ENCODE measurements at places on chromosomes 5 and 9.

DNA sequence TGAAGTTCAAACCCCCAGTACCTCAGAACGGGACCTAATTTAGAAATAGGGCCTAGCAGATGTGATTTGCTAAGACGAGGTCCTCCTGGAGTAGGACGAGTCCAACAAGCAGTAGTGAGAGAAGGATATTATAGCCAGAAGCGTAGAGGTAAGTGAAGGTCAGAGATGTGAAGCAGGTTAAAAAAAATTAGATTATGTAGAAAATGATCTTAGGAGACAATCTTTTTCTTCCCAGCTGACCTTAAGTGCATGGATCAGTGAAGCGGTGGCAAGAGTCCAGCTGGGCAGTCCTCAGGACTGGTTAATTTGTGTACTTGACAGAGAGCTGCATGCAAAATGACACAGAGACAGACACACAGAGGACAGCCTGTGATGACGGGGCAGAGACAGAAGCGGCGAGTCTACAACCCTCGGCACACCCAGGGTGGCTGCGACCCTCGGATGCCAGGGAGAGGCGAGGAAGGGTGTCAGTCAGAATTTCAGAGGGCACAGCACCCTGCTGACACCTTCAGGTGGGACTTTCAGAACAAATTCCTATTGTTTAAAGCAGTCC, 131.4 kb upstream of the IRX4 start:
- DNase-seq: no peak

GRCh38 chr5:74762599-74762998, 4.3 kb downstream of the GFM2 start:
- DNase-seq: no peak

DNA sequence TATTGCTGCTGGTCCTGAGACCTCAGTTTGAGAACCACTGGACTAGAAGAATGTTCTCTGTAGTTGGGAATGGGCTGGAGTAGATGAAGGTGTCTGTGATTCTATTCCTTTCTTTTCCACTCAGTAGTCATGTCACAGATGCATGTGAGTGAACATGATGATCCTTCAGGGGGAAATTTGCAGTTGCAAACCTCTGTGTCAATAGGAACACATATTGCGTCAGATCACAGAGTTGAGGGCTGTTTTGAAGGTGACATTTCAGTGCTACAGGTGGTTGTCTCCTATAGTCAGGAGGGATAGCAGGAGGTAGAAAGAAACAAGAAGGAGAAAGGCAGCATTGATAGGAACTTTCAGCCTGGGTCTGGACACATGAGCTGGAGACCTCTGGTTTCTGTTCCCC, 239.3 kb downstream of the ARHGEF28 start:
- no peak for DNase-seq

DNA sequence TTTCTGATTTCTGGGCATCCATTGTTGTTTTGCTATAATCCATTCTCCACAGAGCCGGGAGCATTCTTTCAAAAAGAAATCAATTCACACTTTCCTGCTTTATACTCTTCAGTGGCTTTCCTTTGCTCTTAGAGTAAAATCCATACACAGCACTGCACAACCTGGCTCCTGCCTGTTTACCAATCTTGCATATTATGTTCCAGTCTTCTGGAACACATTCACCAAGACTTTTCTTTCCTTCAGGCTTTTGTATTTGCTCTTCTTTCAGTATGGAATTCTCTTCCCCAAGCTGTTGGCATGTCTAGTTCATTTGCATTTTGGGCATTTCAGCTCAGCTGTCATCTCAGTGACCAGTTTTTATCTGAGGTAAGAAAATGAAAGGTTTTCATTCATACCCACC, 6.3 kb downstream of the RFESD start:
- no peak for DNase-seq

DNA sequence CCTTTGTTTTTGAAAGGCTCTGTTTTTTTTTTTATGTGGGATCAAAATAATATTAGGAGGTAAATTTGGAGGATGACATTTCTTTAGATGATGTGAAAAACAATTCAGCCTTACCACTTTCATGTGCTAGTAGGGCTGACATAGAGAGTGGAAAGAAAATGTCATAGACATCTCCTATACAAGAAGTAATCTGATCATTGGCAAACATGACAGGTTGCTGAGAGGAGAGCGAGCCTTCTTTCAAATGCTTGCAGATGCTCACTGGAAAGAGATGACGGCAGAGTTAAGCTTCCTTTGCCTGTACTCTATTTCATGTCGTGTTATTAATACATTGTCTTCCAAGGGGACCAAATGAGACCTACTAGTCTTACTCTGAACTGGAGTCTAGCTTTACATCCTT, 160.1 kb upstream of the DAP start:
- no peak for DNase-seq

GRCh38 chr5:175603987-175604739, 53.7 kb upstream of the HRH2 start:
- no peak for DNase-seq

- DNase-seq: no peak
Measured at GRCh38 chr5:168438349-168438748, 47.9 kb upstream of the RARS1 start.

DNA sequence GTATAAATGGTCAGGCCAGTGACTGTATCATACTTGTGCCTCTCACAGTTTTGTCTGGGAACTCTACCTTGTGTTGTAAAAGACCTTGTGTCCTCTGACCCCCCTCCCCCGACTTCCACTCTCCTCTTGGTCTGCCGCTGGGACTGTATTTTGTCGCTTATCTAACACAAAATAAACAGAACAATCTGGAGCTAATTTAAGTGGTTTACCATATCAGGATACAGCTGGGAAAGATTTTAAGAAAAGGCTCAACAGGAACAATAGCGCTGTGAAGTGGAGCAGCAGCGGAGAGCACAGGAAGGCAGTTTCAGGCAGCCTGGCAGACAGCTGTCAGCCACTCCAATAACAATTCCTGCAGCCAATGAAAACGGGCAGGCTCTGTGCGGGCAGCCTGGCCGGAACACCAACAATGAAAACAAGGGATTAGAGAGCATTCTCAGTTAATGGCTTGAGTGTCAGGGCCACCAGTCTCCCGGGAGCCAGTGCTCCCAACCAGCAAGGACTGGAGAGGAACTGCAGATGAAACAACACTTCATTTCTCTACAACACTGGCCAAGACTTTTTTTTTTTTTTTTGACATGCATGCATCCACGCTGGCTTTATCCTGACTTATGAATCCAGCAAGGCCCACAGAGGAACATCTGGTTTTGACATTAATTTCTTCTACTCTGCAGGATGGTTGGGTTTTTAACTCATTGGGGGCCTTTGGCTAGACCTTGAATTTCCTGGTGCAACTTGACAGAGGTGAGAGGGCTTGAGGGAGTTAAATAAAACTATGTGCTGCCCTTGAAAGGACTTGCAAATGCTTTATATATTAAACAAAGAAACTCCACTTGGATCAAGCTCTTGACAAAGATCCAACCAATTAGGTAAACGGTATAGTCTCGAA, 76.7 kb downstream of the ARSB start:
- DNase-seq: no peak

- peak; percentile 57 for DNase-seq
Measured at GRCh38 chr9:130235558-130236435, 29.8 kb upstream of the HMCN2 start.

DNA sequence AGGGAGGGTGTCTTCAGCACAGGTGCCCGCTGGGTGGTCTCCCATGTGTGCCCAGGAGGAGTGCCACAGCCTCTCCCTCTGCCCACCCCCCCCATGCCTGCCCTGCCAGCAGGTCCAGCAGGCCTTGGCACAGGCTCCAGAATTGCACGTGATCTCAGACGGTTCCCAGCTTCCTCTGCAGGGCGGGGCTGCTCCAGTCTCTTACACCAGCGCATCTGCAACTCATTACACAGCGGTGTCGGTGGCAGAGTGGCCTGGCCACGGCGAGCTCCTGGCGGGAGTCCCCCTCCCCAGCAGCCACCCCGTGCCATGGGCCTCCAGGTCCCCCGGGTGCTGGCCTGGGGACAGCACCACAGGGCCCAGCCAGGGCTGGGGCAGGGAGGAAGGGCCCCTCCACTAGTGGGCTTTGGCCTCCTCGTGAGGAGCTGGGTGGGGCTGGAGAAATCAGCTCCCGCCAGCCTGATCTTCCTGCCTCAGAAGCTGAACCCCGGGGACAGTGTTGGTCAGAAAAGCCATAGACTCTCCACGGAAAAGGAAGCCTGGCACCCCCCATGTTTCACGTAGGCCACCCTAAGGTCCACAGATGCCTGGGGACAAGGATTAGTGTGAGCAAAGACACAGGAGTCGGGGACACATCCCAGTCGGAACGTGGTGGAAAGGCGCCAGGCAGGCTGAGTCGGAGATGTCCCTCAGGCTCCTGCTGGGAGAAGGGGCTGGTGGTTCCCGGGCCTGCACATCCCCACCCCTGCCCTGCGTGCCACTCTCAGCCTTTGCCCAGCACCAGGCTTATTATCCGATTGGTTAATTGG, 40.2 kb downstream of the RXRA start:
- DNase-seq: no peak

DNA sequence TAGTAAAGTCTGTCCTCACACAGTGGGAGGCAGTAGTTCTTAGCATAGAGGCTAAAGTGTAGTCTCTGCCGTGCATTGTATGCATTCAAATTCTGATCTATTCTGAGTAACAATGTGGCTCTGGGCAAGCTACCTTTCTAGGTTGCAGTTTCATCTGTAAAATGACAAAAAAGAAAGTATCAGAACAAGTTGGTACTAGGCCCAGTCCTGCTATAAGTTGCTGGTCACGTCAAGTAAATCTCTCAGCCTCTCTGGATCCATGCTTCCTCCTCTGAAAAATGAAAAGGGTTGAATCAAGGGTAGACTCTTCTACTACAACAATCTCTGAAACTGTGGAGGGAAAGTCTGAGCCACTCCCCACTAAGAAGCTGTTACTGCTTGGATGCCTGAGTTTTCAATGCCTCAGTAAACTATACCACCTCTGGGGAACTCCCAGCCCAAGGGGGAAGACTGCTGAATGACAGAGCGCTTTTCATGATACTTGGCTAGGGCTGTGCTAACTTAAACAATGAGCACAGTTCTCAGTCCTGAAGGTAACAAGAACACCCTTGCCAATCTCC, 34.5 kb upstream of the SPARC start:
- DNase-seq: no peak

- DNase-seq: no peak
Measured at GRCh38 chr9:95084254-95084934, 233.1 kb downstream of the FANCC start.

DNA sequence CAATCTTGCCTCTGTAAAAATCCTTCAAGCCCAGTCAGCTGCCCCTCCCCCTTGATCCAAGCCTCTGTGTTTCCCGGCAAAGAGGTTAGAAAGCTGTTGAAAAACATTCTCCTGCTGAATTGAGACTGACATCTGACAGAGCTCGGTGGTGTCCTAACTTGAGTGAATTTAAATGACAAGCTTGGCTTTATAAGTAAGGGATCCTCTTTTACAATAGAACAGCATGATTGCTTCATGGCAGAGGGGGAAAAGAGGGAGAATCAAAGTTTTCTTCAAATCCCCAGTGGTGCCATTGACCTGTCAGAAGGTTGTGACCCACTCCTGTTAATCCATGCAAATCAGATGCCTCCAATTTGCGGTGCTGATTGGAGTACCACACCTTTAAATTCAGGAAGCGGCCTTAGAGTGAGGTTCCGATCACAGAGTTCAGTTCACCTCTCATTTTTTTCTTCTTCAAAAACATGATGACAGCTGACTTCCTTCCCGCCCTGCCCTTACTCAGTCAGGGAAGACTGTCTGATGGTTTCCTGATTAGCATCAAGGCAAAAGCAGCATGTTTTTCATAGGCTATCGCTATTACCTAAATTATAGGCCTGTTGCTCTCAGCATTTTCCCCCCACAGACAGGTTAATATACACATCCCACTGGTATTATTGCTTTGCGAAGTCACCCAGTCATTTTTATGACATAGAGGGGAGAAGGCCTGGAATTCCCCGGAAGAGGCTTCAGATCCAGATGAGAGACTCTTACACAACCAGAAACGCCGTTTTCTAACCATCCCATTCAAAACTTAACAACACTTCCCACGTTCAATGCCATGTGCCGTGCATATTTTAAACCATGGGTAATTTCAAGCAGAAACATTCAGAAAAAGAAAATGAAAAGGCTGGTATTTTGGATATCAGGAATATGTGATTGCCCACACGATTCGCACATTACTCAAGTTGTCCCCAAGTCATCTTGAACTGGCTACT, 141.4 kb downstream of the EBF1 start:
- DNase-seq: no peak

DNA sequence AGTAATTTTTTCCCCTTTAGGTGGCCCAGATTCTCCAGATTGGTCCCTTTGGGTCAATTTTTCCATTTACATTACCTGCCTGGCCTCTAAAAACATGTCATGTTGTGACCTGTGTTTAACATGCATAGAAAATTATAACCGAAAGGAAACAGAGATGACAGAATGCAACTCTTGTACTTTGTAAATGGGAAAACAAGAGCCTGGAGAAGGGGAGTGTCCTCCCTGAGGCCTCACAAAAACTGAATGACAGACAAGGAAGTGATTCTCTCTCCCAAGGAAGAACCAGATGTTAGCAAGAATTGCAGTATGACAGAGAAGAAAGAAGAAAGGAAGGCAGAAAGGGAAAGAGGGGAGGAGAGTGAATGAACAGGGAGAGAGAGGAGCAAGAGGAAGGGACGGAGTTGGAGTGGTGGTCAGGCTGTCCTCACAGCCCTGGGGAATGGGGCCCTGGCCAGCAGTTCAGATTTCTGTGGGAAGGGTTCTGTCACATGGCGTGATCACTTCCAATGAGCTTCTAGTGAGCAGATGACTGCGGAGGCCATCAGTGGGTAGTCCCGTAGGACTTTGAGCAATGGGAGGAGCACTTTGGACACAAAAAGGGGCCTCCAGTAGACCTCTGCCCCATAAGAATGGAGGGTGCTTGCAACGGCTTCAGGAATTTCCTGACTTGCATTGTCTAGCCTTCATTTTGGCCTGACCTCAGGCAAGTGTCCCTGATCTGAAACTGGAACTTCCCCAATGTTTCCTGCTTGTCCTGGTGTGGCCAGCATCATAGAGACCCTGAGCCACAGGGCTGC, 31.6 kb downstream of the ABLIM3 start:
- DNase-seq: no peak

GRCh38 chr5:133892306-133892705, 76.1 kb downstream of the C5orf15 start:
- DNase-seq: no peak

DNA sequence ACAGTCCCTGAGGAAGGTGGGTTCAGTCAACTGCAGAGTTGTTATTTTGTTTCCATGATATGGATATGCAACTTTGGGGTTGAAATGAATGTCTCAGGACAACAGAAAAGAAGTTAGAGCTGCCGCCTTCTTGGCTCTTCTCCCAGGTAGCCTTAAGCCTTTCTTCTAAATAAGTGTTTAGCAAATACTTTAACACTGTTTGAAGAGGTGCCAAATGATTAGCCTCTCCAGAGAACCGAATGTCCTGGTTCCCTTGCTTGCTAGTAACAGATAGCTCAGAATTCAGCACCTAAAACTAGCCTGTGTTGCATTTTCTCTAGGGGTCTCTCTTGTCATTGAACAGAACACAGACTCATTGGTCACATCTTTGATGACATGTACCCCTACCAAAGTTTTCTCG, 127.7 kb upstream of the PIK3R1 start:
- DNase-seq: no peak

- no peak for DNase-seq
Measured at GRCh38 chr9:20552874-20553557, 69.3 kb downstream of the MLLT3 start.
